ENCODE measurements at places on chromosomes 1 and 21.

GRCh38 chr1:116432655-116433265, 59.7 kb downstream of the ATP1A1 start:
- no peak for DNase-seq

- DNase-seq, result no peak
These were observed 74.4 kb downstream of the PTPRU start for GRCh38 chr1:29310616-29311180.

DNA sequence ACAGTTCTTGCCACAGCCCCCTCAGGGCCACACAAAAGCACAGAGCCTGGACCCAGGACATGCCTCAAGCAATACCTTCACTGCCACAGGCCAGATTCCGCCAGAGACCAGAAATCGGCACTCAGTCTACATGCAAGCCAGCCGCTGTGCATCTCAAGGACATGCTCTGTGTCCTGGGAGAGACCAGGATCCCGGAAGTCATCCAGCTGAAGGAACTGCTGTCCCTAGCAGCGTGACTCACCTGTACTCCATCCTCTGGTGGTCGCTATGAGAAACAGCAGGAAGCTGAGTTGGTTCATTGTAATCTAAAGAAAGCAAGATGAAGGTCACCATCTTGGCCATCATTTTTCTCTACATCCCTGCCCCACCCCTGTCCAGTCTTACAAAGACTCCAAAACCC, 401 bp downstream of the ITLN1 start:
- DNase-seq, result no peak

DNA sequence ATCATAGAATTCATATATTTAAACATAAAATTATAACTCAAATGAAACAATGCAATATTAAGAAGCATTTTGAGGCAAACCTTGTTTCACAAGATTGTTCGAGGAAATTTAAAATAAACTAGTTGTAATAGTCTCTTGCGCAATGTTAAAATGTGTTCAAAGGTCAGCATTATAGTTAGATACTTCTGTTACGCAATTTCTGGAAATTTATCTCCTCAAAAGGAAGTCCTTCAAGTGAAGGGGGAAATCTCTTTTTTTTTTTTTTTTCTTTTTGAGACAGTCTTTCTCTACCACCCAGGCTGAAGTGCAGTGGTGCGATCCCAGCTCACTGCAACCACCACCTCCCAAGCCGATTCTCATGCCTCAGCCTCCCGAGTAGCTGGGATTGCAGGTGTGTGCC, 52.1 kb downstream of the FMO4 start:
- DNase-seq, result no peak

GRCh38 chr1:18351735-18352134, 129.0 kb upstream of the KLHDC7A start:
- DNase-seq, result no peak

GRCh38 chr1:180860535-180860934, 52.2 kb upstream of the KIAA1614 start:
- DNase-seq, result no peak

Data from GM13977 (cell line).